ENCODE measurements at places on chromosomes 11 and 22. TPM values are rescaled to one million over a fixed set of nuclear protein-coding genes. Genes with fewer than 3 reads are reported as not detected.

DNA sequence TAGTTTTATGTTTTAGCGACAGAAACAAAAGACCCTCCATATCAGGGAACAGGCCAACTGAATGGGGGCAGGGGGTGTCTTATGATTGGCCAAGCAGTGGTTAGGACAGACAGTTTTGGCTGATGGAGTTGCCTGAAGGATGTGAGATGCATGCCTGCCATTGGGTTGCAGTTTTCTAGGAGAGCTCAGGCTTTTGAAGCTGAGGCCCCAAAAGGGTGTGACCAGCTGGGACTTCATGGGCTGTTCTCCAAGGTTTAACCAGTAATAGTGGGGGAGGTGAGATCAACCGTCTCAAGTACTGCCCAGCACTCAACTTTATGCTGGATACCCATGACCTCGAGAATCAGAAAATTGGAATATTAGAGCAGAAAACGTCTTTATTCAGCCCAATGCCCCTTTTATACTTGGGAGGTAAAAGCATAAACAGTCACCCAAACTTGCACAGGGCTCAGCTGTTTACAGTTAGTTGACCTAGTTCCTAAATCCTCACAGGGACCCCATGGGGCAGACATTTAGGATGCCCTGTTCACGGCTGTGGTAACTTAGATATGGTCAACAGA is 13.5 kb downstream of the DTX4 start:
- no peak for DNase-seq

DNA sequence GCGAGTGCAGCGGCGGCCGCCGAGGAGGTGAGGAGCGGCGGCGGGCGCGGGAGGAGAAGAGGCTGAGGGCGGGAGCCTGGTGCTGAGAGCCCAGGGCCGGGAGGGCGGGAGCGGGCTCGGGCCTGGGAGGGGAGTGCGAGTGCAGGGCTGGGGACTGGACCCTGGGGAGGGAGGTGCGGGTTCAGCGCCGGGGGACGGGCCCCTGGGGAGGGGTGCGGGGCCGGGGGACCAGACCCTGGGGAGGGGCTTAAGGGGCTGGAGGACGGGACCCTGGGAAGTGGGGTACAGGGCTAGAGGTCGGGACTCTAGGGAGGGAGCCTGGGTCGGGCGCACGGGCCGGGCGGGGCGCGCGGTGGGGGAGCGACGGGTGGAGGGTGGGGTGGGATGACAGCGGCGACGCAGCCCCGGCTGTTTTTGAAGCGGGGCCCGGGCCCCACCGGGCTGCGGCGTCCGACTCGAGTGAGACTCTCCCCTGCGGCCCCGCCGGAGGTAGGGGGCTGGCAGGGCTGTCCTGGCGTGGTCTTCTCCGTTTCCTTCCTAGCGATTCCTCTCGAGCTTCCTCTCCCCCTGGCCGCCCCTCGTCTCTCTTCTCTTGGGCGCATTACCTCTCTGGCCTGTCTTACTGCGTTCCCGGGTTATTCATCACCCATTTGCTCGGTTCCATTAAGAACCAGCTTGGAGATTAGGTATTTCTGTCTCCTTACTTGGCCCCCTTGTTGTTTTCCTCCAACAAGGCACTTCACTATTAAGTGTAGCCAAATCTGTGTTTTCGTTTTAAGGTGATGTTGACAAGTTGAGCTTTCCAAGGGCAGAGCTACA is 754 bp downstream of the NUP50 start:
- no peak for DNase-seq

GRCh38 chr11:47259232-47259977 is 1.6 kb downstream of the NR1H3 start:
- no peak for DNase-seq

GRCh38 chr22:50049299-50050195 is 8.6 kb downstream of the TTLL8 start:
- DNase-seq = no peak

DNA sequence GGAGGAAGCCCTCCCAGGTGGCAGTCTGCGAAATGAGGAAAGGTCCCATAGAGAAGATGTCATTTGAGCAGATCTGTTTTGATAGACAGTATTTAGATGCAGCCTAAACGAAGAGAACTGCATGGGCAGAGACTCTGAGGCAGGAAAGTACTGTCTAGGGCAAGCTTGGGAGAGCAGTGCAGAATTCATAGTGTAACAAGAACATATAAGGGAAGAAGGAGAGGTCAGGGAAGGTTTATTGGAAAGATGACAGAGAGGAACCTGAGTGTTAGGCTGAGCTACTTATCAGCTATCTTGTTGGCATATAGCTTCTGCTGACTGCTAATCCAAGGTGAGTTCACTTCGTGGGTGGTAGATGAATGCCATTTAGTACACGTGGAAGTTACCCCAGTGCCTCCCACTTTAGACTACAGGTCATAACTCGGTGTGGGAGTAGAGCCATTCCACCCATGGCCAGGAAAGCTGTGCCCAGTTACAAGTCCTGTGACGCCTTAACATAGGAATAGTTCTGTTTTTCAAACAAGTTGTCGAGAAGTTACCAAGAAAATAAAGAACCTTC is 99.5 kb downstream of the DBX1 start:
- no peak for DNase-seq

- DNase-seq = no peak
Measured at GRCh38 chr11:83502041-83502440, 215.9 kb upstream of the CCDC90B start.

The MS4A3 gene
- total RNA-seq = not detected

- DNase-seq = no peak
Measured at GRCh38 chr11:15097411-15097810, 17.3 kb upstream of the INSC start.

- DNase-seq = no peak
Measured at GRCh38 chr11:54930930-54931329, 224.3 kb downstream of the OR4A5 start.

DNA sequence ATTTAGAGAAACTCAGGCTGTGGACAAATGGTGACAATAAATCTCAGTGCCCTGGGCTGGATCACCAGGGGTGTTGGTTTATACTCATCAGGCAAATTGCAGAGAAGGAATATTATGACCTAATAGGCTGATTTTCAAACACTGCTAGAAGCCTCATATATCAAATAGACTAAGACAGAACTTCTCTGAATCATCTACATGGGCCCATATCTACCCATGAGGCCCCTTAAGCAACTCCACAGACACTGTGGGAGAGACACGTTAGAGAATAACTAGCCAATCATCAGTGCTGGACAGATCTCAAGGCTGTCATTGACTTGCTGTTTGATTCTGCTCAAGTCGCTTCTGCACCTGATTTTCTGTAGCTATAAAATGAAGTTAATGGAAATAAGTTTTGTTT is 545.8 kb downstream of the SOX6 start:
- no peak for DNase-seq

DNA sequence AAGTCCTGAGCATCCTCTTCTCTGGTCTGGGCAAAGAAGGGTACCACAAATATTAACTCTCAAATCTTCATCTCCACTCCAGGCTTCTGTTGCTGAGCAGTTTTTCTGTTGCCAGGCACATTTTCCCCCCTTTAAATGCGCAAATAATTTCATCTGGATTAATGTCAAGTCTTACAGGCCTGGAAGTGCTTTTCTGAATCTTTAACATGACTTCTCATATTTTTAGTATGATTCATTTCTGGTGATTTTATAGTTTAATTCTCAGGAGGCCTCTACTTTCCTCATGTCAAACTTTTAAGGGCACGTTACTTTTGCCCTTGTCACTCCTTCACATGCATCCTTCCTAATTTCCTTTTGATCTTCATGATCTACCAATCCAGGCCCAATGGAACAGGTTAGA is 510.2 kb downstream of the METTL15 start:
- DNase-seq = no peak

DNA sequence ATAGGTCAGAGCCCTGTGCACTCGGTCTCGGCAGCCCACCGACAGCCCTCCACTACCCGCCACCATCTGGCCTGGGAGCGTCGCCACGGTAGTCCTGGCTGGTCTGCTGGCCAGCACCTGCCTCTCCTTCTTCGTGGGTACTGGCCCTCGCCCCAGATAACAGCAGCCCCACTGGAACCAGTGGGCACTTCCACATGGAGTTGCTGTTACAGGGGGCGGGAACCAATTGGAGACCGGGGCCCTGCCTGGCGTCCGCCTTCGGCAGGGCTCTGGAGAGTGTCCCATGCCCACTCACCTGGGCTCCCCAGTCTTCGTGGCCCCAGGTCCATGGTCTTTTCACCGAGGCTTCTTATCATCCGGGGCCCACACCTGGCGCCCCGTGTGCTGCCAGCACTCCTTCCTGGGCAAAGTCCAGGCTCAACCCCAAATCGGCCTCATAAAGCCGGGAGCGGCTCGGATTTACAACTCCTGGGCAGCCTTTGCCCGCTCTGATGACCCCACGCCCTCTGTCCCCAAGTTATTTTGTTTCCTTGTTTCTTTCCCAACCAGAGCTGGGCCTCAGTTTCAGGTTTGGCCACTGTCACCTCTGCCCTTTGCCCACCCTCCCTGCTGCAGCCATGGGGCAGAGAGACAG is 12.9 kb upstream of the EHD1 start:
- no peak for DNase-seq

All from pulmonary artery endothelial cell (primary cell).